ENCODE measurements at places on chromosomes 7 and 10.

DNA sequence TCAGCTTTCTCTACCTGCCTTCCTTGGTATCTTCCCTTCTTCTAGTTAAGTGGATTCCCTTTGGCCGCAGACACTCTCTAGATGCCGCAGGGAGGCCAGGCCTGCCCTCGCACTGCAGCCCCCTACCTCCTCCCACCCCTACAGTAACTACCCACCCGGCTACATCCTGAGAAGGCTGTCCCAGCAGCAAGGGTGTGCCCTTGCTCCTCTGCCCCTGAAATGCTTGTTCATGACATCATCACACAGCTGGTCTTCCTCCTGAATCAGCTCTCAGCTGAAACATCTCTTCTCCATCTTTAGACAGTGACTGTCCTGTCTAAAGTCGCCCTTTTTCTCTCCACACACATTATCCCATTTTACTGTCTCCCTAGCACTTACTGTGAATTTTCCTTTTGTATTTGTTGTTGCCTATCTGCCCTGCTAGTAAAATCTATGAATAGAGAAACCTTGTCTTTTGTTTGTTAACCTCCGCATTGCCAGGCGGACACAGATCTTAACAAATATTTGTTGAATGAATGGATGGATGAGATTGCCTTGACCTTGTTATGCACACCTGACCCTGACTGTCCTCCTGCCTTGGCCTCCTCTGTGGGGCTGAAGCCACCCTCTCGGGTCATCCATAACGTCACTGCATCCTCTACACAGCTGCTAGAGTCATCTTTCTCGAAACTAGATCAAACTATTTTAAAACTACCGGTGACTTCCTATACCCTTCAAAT lies 108.9 kb upstream of the GATA3 start:
- no peak for DNase-seq

DNA sequence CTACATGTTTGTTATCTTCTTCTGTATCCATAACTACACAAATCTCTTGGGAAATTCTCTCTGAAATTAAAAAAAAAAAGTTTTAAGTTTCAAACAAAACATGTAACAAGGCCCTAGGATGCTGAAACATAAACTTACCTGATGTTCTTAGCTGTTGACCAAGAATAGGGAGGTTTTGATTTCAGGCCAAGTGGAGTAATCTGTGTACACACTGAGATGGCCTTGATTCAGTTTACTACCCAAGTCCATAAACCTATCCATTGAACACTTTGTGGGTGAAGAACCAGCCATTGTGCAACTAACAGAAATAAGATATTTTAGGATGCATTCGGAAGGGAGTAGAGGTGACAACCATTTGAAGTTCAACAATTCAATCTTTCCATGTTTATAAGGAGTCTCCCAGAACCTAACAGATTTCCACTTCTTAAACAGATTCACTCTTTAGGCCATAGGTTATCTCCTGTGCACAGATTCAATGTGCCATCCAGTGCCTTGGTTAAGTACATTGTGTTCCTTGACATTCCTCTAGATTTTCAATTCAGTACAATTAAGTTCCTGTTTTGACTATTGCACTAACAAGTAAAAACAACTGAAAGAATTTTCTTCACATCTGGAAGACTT lies 143.1 kb downstream of the CRPPA start:
- DNase-seq, result no peak

DNA sequence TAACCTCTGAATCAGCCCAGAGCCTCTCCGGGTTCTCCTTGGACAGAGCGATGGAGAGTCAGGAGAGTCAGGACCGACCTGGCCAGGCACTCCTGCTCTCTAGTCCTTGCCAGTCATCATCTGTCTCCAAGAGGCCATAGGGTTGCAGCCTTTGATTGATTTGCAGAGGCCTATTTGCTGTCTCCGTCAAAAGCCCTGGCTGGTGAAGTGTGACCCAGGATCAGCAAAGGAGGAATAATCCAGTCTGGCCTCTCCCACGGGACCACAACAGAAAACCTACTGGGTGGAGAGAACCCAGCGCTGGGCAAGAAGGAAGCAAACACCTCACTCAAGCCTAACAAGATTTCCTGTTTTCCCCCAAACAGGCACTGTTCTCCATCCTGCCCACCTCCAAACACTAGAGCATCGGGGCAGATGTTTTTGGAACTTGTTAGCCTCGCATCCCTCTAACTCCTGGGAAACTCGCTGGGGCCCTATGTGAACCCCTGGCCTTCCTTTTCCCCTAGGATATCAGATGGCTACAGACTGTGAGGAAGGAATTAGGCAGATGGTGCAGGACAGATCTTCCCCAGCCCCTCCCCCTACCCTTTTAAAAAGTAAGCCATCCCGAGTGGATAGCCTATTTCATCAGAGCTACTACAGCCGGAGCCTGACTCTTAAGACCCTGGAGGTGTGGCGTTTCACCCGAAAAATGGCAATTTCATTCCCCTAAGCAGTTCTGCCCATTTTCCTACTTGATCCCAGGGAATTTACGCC lies 54.3 kb downstream of the PODXL start:
- DNase-seq, result no peak

DNA sequence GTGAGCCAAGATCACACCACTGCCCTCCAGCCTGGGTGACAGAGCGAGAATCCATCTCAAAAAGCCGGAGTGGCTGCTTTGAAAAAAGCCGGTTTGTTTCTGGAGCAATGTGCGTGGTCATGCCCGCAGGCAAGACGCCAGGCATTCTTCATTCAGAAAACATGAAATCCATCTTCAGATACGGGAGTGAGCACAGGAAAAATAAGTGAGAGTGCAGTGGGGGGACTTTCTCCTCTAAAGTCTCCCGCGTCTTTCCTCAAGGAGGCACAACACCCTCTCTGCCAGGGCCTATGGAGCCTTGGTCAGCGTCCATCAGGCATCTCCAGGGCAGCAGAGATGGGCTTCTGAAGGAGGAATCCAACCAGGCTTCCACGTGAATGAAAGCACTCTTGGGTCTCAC lies 62.3 kb upstream of the DGKI start:
- DNase-seq, result no peak

GRCh38 chr10:92914478-92915325 lies 66.4 kb downstream of the EXOC6 start:
- DNase-seq, result peak; percentile 7

- DNase-seq, result no peak
Measured at GRCh38 chr10:4998671-4999070, 5.0 kb downstream of the AKR1C2 start.

- DNase-seq, result no peak
Measured at GRCh38 chr7:77698042-77698625, 1.9 kb downstream of the RSBN1L start.

DNA sequence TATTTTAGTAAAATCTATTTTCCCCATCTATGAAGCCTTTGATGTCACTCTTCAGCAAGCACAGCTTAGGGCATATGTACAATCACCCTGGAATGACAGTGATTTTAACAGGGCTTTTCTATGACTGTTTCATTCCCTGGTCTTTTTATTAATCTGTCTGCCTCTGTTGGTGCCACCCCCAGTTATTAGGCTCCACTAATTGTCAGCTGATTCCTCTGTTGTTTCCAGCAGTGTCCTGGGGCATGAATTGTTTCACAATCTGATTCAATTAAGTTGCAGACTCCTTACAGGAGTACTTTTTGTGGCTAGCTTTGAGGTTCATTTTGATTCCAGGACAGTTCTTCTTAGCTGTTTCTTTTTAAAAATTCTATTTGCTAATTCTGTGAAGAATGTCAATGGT lies 38.6 kb downstream of the MYO3A start:
- DNase-seq, result no peak

DNA sequence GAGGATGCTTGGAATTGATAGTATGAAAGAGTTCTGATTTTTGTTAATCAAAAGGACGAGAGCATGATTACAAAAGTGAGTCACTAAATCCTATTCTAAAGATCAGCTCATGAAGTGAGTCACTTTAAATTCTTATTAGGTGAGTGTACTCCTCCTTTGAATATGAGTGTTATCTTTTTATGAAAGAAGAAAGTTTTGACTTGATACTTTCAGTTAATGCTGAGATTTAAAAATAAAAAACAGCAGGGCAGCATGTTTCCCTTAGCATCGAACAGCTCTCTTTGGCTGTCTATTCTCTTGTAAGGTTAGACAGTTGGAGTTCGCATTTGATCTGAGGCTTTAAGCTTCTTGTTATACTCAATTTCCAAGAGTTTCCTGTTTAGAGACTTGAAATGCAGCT lies 222.0 kb downstream of the TWIST1 start:
- no peak for DNase-seq

- DNase-seq, result no peak
Measured at GRCh38 chr10:46250481-46250880, 36.3 kb upstream of the ANTXRL start.

- no peak for DNase-seq
Measured at GRCh38 chr7:30032310-30033125, 4.3 kb downstream of the PLEKHA8 start.

- DNase-seq, result no peak
Measured at GRCh38 chr10:89165923-89166322, 41.2 kb downstream of the CH25H start.

- no peak for DNase-seq
Measured at GRCh38 chr10:105171945-105172344, 530.9 kb downstream of the SORCS3 start.

GRCh38 chr10:18583575-18584270 lies 67.7 kb downstream of the NSUN6 start:
- DNase-seq, result no peak

DNA sequence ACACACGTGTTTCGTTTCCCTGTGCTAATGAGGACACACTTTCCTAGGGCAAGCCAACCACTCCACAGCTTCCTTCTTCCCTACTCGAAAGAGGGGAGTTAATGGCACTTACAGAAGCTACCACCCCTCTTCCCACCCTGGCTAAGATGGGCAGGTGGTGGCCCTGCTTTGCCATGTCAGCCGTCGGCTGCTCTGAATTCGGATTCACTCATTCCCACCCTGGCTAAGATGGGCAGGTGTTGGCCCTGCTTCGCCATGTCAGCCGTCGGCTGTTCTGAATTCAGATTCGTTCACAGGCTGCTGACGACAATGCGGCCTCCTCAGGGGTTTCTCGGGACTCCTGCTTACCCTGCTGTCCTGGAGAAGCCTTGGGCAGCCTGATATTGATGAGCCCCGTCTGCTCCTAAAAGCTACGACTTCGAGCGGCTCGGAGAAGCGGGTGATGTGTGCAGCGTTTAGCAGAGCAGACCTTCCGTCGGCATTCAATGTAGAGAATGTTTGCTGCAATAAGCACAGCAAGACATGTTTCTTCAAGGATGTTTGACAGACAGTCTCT lies 56.2 kb upstream of the PPP2R2D start:
- DNase-seq, result no peak

- DNase-seq, result no peak
Measured at GRCh38 chr10:67926951-67927350, 42.5 kb downstream of the SIRT1 start.

GRCh38 chr7:22049766-22050500 lies 104.2 kb upstream of the CDCA7L start:
- DNase-seq, result no peak

GRCh38 chr7:76303202-76304147 lies 1.0 kb downstream of the HSPB1 start:
- peak; percentile 18 for DNase-seq

DNA sequence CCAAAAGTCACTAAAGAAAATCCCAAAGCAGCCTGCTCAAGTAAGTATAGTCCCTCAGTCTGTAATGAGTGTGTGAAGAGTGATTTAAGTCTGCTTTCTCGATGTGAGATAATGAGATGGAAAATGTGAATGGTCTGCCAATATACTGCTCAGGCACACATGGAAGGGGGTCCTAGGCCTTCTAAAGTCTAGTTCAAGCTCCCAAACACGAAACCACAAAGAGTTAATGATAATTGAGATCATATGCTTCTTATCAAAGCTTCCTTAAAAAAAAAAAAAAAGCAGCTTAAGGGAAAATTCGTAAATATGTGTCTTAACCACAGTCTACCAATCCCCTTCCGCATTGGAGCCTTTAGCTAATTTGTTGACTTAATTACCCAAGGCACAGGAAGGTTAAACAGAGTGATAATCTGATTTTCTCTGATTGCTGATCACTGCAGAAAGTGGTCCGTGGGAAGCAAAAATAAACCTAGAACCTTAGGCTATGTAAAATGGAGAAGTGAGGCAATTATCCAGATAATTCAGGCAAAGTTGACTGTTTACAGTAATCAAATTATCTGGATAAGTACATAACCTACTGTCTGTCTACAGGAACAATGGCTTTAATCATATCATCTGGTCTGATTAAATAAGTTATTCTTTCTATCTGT lies 172.9 kb downstream of the MBL2 start:
- no peak for DNase-seq

Data from NCI-H1417 treated with DMSO at 0.1 percent for 48 hours (cell line).